Heart left ventricle (tissue), 16 donors: ENCODE measurements at places on chromosomes 12 and 14. TPM values are rescaled to one million over a fixed set of nuclear protein-coding genes. Genes with fewer than 3 reads are reported as not detected.

Gene PRICKLE1
- polyA plus RNA-seq = 6.8 TPM

DNA sequence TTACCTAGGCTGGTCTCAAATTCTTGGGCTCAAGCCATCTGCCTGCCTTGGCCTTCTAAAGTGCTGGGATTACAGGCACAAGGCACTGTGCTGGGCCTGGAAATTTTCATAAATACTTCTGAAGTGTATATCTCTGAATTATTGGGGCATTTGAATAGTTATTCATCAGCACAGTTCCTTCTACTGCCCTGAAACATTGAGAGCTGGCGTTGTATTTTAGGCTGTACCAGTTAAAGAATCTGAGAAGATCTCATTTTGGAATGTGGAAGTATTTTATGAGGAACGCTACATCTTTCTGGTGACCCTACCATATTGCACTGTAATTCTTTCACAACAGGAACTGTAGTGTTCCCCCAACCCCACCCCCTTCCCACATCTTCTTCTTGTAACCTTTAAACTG is 349.0 kb upstream of the RGS6 start:
- no peak for DNase-seq

GRCh38 chr12:74890237-74890599 is 319.4 kb downstream of the KCNC2 start:
- no peak for DNase-seq

DNA sequence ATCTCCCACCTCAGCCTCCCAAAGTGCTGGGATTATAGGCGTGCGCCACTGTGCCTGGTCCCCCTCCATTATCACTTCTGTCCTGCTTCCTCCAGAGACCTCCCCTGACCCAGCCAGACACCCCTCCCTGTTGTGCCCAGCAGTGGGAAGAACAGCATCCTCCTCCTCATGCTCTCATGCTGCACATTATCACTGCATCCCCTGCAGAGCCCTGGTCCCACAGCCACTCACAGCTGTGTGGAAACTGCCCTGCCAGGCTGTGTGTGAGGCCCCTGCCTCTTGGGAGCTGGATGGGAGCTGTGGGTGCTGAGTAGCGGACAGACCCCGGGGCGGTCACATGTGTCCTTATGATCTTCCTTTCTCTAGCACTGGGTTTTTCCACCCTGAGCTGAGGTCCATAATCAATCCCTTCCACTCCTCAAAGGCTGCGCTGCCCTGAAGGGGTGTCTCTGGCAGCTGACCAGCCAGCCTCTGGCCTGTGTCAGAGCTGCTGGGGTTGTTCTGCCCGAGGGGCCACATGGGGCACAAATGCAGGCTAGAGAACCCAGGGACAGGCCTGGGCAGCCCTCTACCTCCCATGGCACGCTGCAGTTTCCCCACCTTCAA is 9.2 kb downstream of the HIP1R start:
- DNase-seq = no peak

- DNase-seq = no peak
Observed at GRCh38 chr12:9698681-9699080, 29.2 kb downstream of the CLEC2D start.
